Stimulated activated naive CD8-positive, alpha-beta T cell treated with anti-CD3 and anti-CD28 coated beads, Interleukin-15, amount 100 ng/mL, for 72 hours (primary cell): ENCODE measurements at places on chromosomes 3 and 15.

DNA sequence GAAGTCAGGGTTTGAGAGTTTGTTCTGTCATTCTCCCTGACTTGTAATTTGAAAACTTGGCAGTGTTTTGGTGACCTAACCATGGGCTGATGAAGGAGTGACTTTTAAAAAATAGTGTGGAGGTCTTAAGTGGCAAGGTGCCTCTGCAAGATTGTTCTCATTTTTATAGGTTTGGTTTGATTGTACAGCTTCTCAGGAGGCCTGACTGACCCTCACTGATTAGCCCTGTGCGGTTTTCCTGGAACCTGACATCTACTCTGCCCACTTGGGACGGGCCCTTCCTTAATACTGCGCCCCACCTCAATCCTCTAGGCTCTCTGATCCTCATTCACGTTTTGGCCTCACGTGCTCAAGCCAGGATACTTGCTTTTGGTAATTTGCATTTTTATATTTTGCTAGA, 2.8 kb downstream of the UBE2E1 start:
- DNase-seq, result no peak

DNA sequence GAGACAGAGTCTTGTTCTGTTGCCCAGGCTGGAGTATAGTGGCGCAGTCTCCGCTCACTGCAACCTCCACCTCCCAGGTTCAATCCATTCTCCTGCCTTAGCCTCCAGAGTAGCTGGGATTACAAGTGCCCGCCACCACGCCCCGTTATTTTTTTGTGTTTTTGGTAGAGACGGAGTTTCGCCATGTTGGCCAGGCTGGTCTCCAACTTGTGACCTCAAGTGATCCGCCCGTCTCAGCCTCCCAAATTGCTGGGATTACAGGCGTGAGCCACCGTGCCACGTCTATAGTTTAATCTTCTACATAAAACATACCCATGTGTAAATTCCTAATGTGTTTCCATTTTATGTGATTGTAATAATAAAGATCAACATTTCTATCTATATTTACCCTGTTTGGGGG, 1.7 kb downstream of the GALK2 start:
- DNase-seq, result no peak

DNA sequence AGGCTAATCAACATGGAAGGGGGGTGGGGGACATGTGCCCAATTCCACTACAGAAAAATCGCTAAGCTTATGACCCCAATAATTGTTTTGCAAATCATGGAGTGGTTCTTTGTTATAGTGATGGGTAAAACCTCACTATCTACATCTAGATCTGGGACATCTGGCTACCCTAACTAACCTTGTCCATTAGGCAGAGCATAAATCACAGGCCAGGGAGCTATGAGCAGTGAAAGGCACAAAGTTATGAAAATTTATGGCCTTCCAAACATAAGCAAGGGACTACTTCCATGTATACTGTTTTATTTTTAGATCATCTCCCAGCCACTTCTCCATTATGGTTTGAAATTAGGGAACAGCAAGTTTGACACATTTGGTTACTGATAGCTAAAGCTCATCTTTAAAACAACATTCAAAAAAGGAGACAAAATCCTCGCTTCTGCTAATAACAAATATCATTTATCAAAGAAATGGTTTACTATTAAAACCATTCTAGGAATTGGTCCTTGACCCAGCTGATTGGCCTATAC, 78.3 kb downstream of the RSL24D1 start:
- no peak for DNase-seq

DNA sequence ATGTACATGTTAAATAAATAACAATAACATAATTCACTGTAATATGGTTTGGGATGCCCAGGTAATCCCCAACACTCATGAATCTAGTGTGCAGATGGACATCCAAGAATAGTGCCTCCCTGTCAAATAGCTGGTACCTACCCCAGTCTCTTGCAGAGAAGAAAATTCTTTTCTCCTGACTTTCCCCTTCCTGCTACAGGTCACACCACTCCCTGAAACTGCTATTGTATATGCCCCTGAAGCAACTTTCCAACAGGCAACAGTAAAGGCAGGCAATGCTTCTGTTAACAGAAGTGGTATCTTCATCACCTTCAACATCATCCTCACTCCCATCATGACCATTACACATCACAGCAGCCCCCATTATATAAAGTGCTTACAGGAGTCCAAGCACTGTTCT, 431.6 kb downstream of the MAGI1 start:
- DNase-seq, result no peak

DNA sequence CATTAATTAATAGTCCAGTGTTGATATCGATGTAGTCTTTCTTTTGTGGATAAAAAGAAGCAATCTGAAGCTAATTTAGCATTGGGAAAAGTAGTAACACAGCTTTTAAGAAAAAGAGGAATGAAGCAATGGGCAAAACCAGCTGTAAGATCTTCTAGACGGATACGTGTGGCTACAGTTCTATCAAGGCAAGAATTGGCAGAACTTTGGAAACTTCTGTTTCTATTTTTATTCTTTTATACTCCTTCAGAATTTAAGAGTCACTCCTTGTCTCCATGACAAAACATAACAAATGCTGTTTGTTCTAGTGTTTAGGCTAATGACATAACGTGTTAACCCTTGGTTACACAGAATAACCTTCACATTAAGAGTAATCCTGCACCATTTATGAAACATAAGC, 289.2 kb downstream of the ROBO2 start:
- DNase-seq, result no peak

- no peak for DNase-seq
Measured at GRCh38 chr3:51966016-51966415, 1.2 kb downstream of the PCBP4 start.

DNA sequence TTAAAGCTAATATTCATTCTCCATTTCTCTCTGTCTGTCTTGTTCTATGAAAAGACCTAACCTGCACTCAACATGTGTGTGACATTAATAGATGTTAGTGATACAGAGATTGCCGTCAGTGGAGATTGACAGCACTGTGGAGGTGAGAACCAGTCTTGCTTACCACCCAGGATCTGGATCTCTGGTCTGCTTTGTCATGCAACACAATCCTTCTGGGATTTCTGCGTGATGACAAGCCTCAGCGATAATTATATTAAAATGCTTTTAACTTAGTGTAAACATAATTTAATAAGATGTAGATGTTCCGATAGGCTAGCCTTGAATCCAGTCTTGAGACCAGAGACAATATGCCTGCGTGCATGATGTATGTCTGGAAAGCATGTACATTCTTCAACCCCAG, 262.0 kb upstream of the ZNF717 start:
- no peak for DNase-seq

GRCh38 chr3:114827495-114827894, 319.6 kb downstream of the ZBTB20 start:
- peak; percentile 10 for DNase-seq

GRCh38 chr3:37725842-37726241, 135.8 kb upstream of the CTDSPL start:
- DNase-seq, result no peak

GRCh38 chr3:187069857-187070516, 69.3 kb downstream of the RPL39L start:
- DNase-seq, result no peak

GRCh38 chr3:161323926-161324621, 47.2 kb downstream of the SPTSSB start:
- no peak for DNase-seq

DNA sequence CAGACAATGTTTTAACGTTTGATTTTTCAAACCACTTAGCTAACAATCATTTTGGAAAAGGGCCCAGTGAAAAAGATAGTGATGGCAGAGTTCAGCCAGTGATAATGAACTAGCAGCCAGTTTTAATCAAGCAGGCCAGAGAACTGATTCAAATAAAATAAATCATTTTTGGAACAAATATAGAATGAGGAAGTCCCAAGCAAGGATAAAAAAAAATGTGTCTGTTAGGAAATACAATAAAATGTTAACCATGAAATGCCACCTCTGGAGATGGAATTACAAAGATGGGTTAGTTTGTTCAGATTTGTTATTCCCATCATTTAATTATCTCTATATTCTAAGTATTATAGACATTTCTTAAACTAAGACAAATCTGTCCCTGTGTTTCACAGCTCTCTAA, 1.1 kb downstream of the HERC1 start:
- no peak for DNase-seq

- no peak for DNase-seq
Measured at GRCh38 chr3:132265488-132265887, 51.7 kb upstream of the ACP3 start.

DNA sequence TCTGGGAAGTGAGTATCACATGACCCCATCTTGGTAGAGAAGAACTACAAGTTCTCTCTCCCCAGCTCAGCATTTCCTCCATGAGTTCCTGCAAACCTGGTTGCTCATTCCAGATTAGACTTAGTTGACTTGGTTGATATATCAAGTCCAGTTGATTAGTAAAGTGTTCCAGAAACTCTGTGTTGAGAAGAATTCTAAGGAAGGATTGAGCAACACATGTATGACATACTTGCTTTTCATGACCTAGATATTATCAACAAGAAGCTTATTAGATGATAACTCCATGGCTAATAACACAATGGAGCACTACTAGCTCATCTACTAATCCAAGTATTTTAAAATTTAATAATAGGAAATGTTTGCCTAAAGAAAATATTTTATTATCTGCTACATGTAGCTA, 6.4 kb upstream of the EID1 start:
- no peak for DNase-seq

- no peak for DNase-seq
Measured at GRCh38 chr3:29655015-29655747, 374.3 kb downstream of the RBMS3 start.

- DNase-seq, result no peak
Measured at GRCh38 chr3:62378921-62379320, 5.6 kb upstream of the FEZF2 start.

DNA sequence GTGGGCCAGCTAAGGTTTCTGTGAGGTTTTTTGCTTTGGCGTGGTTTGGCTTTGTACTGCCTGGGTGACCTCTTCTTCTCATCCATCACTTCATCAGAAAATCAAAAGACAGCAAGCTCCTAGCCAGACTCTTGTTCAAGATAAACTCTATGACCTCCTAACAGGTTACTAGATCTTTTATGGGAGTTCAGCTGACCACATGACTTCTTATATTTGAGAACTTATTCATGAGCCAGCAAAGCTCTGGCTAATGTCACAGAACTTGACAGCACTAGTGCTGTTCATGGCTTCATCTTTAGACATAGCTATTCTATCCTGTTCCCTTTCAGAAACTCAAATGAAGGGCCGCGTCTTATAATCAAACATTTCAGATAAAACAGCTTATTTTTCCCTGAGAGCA, 527.1 kb upstream of the GOLIM4 start:
- no peak for DNase-seq

GRCh38 chr15:99631255-99631654, 65.5 kb downstream of the MEF2A start:
- DNase-seq, result no peak

DNA sequence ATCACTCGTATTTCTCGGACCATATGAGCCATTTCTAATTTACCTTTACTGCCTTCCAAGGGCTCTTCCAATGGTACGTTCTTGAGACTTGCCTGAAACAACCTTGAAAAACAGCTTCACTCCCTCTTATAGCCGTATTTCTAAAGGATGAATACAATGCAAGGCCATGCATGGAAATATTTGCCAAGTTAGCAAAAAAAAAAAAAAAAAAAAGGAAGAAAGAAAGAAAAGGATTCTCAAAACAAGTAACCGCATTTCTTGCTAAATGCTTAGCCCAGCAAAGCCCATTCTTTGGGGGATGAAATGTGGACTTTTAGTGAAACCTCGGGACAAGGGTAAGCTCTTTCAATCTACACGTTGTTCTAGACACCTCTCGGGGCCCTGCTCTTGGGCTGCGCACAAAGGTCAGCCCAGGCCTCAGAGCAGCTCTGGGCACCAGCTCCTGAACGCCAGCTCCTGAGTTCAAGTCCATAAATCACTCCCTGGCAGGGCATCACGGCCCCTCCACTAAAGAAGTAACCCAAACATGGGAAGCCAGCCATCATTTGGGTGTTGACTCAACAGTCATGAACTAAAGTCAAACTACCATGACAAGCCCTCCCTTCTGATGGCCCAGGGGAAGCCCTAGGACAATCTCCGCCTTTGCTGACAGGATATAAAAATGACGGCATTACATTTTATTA, 132.7 kb downstream of the ADAMTS17 start:
- no peak for DNase-seq

- DNase-seq, result no peak
Measured at GRCh38 chr3:82939491-82940097, 1178.1 kb upstream of the GBE1 start.

DNA sequence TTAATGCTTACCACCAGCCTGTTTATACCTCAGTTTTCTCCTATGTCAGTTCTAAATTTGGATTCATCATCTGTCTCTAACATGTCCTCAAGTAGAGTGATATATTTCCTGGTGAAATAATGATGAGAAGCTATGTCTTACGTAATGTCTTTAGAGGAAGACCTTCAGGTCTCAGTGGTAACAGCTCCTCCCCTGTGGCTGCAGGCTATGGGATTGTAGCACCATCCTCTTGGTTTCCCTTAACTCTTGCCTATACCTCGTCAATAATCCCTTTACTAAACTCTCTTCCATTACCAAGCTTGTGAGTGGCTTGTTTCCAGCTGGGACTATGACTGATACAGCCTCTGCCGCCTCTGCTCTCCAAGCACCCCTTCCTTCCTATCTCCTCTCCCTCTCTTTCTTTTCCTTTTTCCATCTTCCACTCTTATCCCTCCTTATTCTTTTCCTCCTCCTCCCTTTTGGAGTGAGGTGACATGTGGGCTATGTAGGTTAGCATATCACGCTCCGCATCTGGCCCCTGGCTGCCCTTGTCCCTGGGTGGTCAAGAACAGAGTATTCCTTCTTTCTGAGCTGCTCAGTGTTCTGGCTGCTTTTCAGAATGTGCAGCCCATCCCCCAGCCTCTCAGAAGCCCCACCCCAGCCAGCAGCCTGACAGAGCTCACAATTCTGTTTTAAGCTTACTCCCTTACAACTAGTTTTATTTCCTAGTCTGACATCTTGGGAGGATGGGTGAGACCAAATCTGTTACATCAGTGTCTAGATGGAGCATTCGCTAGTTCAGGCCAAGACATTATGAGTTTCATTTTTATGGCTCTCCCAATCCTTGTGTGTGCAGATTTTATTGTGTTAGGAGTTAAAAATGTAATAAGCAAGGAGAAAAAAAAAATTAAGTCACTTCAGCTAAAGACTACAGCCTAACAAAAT, 75.0 kb upstream of the RNU6-1 start:
- no peak for DNase-seq

GRCh38 chr15:31485431-31485830, 158.8 kb downstream of the KLF13 start:
- no peak for DNase-seq

GRCh38 chr3:31499281-31499680, 33.4 kb upstream of the STT3B start:
- DNase-seq, result no peak

DNA sequence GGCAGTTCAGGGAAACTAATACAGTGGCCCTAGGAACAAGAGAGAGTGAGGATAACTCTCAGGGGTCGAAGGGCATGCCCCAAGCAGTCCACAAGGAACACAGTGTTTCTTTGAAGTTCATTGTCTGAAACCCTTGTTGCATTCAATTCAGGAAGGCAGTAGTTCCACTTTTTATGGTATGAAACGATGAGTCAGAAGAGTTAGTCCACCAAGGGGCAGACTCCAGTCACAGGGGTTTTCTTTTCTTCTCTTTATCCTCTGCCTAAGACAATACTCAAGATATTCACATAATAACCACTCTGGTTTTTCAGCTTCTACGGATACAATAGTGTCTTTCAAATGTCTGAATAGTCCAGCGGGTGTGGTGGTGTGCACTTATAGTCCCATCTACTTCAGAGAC, 23.7 kb upstream of the TICRR start:
- no peak for DNase-seq

GRCh38 chr3:4596612-4597011, 103.5 kb downstream of the ITPR1 start:
- DNase-seq, result no peak
